ENCODE measurements at places on chromosomes 1 and 21.

DNA sequence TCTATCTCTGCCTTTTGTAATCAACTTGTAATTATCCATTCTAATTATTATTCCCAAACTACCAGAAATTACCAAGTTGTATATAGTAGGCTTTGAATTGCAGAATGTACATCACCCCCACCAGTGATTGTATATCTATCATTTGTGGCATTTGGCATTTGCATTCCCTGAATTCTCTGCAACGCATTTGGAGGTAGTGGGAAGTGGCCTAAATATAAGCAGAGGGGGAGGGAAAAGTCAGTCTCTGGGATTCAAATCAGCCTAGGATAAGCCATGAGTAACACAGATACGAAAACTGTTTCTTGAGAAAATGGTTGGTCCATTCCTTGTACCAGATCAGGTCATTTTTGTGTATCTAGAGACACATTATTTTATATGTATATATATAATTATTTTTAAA, 20.7 kb downstream of the DDX20 start:
- no peak for DNase-seq

- DNase-seq = no peak
Observed at GRCh38 chr1:59225594-59226316, 71.1 kb upstream of the FGGY start.

- no peak for DNase-seq
Observed at GRCh38 chr1:55582084-55582483, 366.9 kb upstream of the USP24 start.

DNA sequence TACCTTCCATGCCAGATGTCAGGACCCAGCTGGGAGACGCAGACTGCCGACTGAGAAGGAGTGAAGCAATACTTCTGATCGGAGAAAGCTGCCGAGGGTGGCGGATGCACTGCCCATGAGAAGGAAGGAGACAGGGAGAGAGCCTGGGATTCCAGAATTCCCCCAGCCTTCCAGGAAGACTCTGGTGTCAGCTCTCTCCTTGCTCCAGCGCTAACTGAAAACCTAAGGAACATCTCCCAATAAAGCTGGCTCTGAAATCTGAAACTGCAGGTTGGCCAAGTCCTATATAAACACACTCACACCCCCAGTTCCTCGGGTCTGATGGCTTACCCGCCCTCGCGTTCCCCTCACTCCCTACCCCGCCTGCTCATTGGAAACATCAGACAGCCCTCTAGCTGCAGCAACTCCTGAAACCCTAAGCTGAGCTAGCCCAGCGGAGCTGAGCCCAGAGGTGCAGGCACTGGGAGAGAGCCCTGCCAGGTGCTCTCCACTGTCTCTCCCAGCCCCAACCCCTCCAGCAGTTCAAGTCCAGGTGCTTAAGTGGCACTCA, 52.3 kb downstream of the PLEKHA6 start:
- DNase-seq = no peak

DNA sequence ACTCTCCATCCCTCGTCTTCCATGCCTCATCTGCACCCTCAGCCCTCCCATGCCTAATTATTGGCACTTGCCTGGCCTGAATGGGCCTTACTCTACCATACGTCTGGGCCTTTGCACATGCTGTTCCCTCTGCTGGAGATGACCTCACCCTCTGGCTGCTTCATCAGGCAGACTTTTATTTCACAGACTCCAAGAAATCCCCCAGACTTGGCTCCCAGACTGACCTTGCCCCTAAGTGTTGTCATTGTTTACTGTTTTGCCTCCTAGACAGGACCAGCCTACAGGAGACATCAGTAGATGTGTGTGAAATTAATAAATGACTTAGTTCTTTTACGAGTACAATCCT, 5.2 kb upstream of the AHDC1 start:
- DNase-seq = no peak

DNA sequence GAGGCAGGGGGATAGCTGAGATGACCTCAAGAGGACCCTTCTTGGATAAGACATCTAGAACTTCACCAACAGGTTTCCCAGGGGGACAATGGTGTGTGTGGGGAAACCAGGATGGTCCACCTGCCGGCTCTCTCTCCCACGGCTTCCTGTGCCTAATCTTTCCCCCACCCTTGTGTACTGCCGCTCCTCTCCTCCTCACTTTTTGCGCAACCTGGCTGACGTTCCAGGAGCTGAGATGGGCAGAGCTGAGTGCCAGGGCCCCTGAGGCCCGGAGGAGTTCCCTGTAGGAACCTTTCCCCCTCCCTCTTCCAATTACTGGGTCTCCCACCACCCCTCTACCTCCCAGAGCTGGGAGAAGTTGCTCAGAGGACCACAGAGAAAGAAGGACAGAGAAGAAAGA, 6.9 kb downstream of the SLC26A9 start:
- no peak for DNase-seq

- no peak for DNase-seq
Observed at GRCh38 chr1:22711591-22712501, 1.2 kb downstream of the EPHB2 start.

GRCh38 chr1:16986962-16987361, 6.5 kb upstream of the MFAP2 start:
- DNase-seq = no peak

DNA sequence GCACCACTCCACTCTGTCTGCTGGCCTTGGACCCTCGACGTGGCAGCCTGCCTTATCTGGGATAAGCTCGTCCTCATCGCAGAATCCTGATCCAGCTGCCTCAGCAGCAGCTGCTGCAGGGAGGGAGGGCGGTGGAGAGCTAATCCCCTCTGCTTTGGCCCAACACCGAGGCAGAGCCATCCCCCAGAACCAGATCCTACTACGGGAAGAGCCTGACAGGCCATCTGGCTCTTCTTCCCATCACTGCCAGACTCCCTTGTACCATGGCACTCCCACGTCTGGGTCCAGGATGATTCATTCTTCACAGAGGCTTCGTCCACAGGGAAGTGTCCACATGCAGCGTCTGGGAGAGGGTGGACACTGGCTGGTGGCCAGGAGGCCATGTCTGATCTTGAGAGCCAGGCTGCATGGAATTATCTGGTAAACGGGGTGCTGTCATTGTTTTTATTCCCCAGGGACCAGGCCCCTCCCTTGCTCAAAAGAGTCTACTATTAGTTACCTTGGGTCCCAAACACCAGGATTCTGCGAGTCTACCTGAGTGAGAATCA, 14.6 kb upstream of the PKP1 start:
- DNase-seq = no peak

DNA sequence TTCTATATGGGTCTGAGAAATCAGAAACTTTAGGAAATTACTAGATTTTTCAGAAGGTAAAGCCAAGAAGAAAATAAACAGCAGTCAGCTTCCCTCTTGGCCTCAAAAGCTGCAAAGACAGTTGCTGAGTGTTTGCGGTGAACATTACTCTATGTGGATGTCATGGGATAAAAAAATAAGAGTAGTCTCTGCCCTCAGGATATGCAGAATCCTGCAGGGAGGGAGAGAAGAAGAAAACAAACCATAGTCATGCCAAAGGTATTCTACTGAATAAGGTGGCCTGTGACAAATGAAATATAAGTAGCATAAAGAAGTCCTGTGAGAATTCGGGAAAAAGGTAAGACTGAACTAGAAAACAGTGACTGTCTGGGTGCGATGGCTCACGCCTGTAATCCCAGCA, 19.0 kb downstream of the YARS1 start:
- DNase-seq = no peak

- no peak for DNase-seq
Observed at GRCh38 chr1:40036574-40036973, 4.0 kb upstream of the CAP1 start.

- DNase-seq = no peak
Observed at GRCh38 chr1:233182587-233182986, 112.9 kb downstream of the PCNX2 start.

Data from stimulated activated CD8-positive, alpha-beta memory T cell treated with anti-CD3 and anti-CD28 coated beads, Interleukin-2, amount 100 ng/mL, for 1 hour (primary cell).